CD4-positive, alpha-beta T cell treated with Interleukin-10 for 1 hour (primary cell): ENCODE measurements at places on chromosomes 7 and 10.
A peak's percentile ranks its signal among the peaks of the same experiment; 100 is the strongest.

- peak; percentile 2 for DNase-seq
Measured at GRCh38 chr7:66877577-66878300, 43.3 kb upstream of the TMEM248 start.

GRCh38 chr10:19659920-19660655 is 156.1 kb upstream of the PLXDC2 start:
- DNase-seq: no peak

DNA sequence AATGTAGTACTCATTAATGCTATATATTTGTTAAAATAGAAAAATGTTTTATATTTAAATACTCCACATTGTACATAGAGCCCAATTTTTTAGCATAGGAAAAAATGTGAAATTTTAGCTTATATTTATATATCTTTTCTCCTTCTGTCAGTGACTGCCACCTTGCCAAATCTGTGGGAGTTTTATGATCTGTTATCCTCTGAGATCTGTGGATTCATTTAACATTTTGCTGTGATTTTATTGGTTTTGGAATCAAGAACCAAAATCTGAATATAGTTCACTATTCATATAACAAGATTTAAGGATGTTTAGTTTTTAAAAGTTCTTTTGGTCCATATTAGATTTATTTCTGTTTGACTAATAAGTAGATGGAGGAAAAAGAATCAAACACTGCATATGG is 127.9 kb downstream of the PPP1R9A start:
- no peak for DNase-seq

DNA sequence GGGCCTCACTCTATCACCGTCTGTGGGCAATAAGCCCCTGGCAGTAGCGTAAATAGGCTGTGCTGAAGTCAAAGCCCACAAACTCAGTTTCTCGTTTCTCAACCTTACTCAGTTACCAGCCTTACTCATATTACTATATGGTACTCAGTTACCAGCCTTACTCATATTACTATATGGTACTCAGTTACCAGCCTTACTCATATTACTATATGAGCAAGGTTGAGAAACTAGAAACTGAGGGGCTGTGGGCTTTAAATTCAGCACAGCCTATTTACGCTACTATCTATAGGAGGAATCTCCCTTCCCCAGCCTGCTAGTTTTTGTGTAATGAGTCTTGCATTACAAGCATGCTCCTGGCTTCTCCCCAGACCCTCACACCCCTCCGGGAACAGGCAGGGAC is 35.4 kb downstream of the CCDC3 start:
- DNase-seq: no peak
